AG10803 (cell line): ENCODE measurements at places on chromosomes 7 and 10.

DNA sequence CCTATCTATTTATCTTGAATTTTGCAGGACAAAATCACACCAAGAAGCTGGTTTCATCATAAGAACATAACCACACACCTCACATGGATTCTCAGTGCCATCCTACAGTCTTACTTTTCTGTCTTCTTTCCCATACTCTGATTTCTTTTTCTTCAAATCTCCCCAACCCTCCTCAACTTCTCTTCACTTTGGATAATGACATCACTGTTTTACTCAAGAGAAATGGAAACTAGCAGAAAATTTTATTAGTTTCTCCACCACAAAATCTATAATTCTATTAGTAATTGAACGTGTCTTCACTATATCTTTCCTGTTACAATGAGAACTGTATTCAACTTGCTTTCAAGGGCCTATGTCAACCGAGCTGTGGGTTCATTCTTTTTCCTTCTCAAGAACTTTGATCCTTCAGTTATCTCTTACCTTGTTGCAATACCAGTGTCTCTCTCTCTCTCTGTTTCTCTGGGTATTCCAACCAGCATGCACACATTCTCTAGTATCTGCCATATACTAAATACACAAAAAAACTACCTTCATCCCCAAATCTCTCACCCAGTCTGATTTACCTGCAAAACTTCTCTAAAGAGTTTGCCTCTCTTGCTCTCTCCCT, 35.4 kb upstream of the FAM3C start:
- no peak for DNase-seq

DNA sequence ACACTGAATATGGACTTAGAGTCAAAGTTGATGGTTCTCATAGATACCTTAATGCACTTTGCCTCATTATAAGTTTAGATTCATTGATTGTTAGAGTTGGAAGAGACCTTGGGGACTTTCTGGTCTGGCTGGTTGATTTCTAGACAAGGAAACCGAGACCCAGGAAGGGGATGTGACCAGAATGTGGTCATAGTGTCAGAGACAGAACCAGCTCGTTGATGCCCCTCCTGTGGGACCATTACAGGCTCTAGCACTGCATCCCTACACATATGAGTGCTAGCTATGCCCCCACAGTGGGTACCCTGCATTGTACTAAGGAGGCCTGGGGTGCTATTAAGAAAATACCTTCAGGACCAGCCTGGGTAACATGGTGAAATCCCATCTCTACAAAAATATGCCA, 306.6 kb downstream of the CAMK1D start:
- DNase-seq = no peak

GRCh38 chr7:93575555-93576399, 1.3 kb upstream of the CALCR start:
- no peak for DNase-seq

GRCh38 chr7:50146692-50147091, 53.6 kb upstream of the ZPBP start:
- no peak for DNase-seq

GRCh38 chr10:15571575-15571974, 148.1 kb downstream of the ITGA8 start:
- DNase-seq = peak; percentile 68

DNA sequence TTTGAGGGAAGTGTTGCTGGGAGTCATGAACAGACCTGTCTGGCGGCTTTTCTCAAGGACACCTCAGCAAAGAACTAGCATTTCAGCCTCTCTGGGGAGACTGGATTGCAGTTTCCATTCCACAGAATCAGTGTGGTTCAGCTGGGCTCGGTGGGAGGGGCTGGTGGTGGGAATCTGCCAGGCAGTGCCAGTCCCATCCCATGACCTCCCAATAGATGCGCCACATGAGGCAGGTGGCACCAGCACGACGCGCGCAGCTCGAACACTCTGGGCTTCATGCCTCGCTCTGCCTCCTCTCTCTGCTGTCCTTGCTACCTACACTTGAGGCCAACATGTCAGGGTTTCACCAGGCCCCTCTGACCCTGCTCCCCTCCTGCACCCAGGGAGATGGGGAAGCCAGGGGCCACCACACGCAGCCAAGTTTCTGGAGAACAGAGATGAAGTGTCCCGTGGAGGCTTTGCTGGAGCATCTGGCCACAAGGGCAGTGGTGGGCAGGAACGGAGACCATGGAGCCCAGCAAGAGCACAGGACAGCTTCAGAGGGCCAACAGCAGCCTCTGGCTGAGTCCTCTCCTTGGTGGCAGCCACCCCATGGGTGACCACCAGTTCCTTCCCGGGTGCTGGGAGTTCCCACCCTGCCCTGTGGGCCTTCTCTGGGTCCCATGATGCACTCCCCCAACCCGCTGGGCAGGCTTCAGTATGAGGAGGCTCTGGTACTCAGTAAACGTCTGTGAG, 2.3 kb downstream of the NACAD start:
- no peak for DNase-seq
